ENCODE measurements at places on chromosomes 3 and 15.

DNA sequence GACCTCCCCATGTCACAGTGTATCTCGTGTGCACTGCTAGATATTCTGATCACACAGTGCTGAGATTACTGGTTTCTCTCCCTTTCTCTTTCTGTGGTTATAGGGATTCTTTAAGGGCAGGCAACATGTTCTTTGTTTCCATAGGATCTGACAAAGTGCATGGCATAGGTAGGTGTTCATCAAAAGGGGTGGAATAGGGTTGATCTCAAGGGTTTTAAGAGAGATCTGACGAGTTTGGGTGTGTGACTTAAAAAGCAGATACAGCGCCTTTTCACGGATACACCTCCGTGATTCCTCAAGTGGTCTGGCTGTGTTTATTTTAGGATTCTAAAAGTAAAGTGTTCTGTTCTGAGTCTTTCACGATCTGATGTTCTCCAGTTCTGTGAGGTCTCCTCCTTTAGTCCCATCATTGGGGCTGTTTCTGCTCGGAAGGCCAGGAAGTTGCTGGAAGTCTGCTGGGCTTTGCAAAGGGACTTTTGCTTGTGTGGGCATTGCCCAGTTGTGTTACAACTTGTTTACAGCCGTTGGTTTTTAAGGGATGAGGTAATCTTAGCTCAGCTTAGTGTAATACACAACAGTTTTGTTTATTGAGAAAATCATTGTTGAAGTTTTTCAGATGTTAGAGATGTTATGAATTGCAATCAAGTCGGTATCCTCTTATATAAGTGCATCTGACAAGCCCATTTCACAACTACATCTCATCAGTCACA is 34.8 kb downstream of the IGF1R start:
- no peak for DNase-seq

GRCh38 chr15:67401336-67401735 is 119.6 kb upstream of the C15orf61 start:
- no peak for DNase-seq

DNA sequence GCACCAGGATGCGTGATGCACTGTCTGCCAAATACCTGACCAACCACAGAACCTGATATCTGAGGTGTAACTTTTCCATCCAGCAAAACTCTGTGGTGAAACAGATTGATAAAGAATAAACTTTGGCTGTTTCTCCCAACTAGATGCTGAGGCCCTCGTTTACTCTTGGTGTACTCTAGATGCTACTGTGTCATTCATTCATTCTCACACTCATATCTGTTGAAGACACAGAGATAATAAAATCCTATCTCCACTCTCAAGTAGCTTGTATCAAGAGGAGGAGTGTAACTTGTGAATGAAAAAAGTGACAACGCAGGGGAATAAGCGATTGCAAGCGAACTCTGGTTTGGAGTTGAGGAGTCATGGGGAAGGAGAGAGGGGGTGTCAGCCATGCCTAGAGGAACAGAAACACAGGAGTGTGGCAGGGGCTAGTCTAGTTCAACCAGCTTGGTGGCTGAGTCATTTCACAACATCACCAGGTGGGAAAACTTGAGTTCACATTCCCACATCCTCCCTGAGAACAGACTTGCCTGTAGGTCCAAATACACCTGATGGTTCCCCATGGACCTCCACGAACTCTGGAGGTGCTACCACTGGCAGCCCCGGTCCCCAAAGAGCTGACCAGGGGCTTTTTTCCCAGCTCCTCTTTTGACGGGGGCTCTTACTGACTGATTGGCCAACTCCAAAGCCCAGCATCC is 73.3 kb upstream of the SNRK start:
- no peak for DNase-seq

DNA sequence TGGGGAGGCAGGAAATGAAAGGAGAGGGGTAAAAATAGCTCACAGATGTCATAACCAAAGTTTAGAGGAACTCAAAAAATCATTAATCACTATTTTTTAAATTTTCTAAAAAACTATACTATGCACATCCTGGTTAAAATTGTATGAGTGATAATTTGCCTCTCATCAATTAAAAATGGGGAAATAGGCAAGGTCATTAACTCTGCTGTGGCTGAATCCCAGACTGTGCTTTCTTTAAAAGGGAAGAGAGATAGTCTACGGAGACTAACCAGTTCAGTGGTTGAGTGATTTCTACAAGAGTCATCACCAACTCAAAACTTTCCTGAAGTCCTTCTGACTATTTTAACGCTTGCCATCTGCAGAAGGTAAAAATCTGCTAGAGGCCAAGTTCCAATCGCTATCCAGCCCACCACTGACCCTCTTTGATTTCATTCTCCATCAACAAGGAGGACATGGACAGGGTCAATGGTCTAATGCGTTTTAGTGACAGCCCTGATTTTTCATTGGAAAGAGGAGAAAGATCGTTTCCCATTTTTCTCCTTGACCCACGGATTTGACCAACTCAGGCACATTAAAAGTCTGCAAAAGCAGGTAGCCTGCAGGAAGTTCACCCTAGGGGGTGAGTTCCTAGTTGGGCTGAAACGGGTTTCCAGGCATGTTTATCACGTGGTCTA is 850 bp downstream of the SUCLG2 start:
- peak; percentile 31 for DNase-seq

GRCh38 chr3:19688767-19689166 is 245.2 kb downstream of the EFHB start:
- DNase-seq, result no peak

DNA sequence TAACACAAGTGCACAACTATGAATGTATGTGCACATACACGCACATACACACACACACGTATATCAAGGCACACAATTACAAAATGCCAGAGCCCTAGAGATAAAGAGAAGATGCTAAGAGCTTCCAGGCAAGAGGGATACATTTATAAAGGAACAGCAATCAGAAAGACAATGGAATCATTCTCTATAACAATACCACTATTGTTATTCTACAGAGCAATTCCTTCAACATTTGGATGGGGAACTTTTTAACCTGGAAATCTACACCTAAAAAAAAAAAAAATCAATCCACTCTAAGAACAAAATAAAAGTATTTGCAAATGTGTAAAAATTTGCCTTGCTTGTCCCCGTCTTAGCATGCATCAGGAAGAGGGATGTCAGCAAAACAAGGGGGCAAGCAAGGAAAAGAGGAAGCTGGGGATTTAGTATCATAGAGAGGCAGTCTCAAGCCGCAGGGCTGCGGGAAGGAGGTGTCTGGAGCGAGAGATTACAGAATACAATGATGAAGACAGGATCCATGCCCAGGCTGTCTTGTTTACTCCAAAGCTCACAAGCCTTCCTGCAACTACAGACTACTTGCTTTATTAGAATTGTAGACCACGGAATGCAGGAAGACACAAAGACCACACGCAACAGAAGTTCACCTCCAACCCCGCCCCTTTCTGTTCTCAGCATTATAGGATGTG is 220.2 kb downstream of the NTRK3 start:
- no peak for DNase-seq

GRCh38 chr3:23836536-23837230 is 30.9 kb downstream of the UBE2E1 start:
- no peak for DNase-seq

GRCh38 chr15:71385457-71385856 is 270.2 kb downstream of the THSD4 start:
- DNase-seq, result no peak

GRCh38 chr3:112606098-112606497 is 34.8 kb downstream of the CCDC80 start:
- no peak for DNase-seq

DNA sequence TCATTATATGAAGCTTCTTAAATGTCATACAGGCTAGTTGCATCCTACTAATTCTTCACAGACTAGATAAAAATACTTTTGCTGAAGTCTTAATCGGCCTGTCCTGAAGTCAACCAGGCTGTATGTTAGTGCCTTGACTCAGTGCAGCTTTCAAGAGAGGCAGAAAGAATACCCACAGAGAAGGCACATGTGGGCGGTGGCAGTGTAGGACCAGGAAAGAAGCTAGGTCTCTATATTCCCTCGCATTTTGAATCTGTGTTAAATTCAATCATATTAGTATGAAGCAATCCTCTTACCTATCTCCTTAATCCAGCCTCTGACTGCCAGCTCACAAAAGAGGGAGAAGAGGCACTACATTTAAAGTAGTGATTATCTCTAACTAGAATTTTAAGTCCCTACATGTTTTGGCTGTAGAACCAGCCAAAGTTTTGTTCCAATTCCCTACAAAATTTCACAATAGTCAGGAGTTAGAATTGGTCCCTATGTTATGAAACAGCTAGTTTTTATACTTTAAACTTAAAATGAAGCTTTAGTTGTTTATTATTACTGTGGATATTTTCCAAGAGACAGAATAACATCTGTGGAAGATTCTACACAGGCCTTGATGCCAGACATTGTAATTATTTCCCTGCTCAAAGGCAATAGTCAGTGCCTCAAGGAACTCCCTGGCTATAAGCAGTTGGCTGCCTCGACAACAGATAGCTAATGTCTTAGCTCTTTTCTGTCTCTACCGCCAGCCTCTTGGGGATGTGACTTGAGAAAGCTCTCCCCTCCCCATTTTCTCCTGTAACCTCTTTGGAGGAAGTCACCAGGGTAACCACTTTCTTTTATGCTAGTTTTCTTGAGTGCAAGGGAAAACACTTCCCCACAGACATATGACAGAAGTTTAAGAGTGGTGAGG is 31.9 kb downstream of the CRTC3 start:
- peak; percentile 77 for DNase-seq

GRCh38 chr15:66897416-66897815 is 168.0 kb upstream of the SMAD3 start:
- no peak for DNase-seq

DNA sequence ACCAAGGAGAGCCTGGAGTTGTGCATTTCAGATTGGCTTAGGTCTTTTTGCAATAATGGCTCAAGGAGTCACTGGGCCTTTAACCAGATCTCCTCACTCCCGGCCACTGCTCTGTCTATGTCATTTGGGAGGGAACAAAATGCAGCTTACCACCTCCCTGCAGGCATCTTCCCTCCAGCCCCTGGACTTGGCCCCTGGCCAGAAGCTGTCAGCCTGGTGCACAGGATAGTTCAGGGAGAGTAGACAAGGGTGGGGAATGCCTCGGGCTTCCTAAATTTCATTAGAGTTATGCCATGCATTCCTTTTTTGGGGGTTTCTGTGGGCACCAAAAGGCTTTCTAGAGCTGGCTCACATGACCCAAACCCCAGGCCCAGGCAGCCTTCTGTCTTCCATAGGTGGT is 70.2 kb upstream of the HRH1 start:
- DNase-seq, result no peak

DNA sequence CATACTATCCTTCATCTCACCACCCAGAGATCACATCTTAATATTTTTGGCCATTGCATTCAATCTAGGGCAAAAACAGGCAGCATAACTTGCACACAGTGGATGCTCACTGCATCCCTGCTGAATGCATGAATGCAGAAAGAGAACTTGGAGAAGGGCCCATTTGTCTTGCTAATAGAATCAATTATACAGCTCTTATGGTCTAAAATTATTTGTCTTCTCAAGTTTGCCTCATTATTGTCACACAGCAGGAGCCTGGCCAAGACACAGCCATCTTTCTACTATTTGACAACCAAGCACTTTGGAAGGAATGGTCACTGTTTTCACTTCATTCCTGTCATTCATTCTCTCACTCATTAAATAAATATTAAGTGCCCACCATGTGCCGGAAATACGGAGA is 1.2 kb upstream of the ARHGEF26 start:
- DNase-seq, result no peak

DNA sequence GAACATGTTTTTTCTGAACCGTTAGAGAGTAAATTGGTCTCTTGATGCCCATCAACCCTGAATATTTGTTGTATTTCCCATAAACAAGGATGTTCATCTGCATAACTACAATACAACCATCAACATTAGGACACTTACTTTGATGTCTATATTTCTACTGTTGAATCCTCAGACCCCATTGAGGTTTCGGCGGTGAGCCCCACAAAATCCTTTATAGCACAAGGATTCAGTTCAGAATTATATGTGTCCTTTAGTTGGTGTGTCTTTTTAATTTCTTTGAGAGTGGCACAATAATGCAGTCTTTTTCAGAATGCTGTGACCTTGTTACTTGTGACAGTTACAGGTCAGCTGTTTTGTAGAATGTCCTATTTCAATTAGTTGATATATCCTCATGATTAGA is 158.0 kb downstream of the FNDC3B start:
- DNase-seq, result no peak

GRCh38 chr15:49895347-49896223 is 223.4 kb downstream of the ATP8B4 start:
- DNase-seq, result no peak

Measured in CD4-positive, alpha-beta T cell treated with Interleukin-17A for 1 hour (primary cell).